ENCODE measurements at places on chromosomes 12 and 14.

- DNase-seq, result no peak
Observed at GRCh38 chr14:96423446-96424108, 31.6 kb downstream of the AK7 start.

DNA sequence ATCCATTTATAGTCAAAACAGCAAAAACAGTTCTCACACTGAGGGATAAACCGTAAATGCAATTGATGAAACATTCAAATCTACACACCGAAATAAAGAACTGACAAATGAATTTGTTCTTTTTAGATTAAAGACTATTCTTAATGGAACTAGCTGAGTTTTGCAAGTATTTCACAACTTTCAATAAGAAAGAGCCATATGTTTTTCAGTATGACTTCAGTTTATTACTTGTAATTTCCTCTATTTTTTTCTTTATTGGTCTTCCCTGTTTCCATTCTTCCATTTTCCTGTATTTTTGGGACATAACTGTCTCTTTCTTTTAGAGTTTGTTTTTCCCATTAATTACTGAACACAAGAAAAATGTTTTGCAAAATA, 4.3 kb downstream of the BCAT1 start:
- no peak for DNase-seq

- DNase-seq, result no peak
Observed at GRCh38 chr12:80038062-80038560, 61.2 kb upstream of the OTOGL start.

DNA sequence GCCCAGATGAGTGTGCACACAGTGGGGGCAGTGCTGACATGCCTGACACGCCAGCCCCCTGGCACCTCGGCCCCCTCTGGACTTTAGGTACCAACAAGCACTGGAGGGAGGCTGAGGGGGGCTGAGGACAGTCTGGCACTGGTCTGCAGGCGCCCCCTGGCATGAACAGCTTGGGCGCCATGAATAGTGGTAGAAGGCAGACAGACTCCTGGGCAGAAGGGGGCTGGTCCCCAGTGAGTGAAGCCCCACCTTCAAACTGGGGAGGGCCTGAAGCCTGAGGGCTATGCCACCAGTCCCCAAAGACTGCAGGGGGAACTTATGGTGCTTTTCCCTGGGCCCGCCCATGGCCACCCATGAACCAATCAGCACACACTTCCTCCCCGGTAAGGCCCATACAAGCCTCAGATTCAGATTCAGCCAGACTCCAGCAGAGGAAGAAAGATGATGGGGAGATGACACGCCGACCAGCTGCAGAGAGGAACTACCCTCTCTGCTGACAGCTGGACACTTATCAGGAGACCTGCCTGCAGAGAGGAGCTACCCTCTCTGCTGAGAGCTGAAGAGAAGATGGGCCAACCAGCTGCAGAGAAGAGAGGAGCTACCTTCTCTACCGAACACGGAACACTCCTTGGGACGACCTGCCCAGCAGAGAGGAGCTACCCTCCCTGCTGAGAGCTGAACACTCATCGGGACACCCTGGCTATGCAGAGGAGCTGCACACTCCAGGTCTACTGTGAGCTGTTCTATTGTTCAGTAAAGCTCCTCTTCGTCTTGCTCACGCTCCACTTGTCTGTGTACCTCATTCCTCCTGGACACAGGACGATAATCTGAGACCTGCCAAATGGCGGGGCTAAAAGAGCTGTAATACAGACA, 324.5 kb downstream of the PCNX1 start:
- peak; percentile 93 for DNase-seq

GRCh38 chr12:82682326-82682725, 4.4 kb upstream of the TMTC2 start:
- peak; percentile 54 for DNase-seq

- DNase-seq, result no peak
Observed at GRCh38 chr12:127903146-127903545, 363.8 kb upstream of the TMEM132C start.

- no peak for DNase-seq
Observed at GRCh38 chr12:19706936-19707335, 267.6 kb downstream of the AEBP2 start.

DNA sequence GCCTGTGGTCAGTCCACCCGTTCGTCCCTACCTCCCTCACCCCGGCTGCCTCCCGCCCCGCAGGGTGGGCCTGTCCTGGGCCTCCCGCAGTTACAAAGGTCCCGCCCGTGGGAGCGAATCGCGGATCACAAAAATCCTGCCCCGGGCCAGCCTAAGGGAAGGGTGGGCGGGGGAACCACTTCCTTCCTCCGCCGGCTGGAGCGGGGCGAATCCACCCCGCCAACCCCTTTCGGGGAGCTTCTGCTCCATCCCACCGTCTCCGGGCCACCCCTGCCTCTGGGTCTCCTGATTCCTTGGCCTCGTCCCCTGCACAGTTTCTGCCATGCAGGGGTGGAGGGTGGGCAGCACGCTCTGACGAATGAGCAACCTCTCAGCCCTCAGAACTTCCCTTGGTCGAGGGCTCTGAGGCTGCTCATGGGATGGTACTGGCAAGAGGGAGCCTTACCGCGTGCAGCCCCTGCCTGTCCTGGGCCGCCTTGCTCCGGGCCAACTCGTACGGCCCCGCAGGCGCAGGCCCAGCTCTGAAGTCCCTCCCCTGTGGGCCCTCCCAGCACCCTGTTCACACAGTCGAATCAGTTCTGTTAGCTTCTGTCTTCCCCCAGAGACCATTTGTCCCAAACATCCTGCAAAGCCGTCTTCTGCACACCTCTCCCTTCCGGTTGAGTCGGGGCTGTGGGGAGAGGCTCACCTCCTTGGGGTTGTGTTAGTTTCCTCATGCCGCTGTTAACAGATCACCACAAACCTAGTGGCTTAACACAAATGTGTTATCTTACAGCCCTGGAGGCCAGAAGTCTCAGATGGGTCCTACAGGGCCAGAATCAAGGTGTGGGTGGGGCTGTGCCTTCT, 589 bp upstream of the HVCN1 start:
- no peak for DNase-seq

GRCh38 chr12:6828781-6829535, 751 bp downstream of the P3H3 start:
- DNase-seq, result no peak

DNA sequence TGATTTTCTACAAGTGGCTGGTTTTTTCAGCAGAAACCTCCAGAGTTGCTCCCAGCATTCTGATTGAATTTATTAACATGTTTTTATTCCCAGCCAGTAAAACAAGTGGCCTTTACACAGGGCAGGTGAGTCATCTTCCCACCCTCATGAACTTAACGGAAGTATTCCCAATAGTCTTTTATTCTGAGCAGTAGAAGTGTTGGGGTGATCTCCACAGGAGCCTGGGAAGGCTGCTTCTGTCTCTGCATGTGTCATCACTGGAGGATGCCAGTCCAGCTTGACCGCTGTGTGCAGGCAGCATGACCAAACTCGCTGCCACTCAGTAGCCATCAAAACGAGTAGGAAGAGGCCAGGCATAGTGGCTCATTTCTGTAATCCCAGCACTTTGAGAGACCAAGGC, 13.4 kb upstream of the DNAH10 start:
- no peak for DNase-seq

GRCh38 chr12:6896846-6897435, 7.7 kb upstream of the LRRC23 start:
- DNase-seq, result no peak

- DNase-seq, result no peak
Observed at GRCh38 chr14:43313719-43314118, 1193.4 kb downstream of the FSCB start.

DNA sequence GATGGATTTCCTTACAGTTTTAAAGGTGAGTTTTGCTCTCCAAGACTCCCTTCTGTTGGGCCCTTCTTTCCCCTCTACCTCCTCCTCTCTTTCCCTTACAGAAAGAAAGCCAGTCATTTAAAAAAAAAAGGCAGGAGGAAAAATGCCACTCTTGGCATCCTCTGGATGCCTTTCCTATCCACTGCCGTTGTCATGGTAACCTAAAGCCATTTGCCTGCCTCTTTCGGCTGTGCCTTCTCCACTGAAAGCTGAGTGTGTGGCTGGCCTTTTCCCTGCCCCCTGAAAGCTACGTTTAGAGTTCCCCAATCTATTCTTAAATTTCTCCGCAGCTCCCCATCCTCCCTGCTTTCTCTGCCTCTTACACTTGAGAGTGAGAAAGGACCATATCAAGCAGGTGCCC, 67.1 kb downstream of the TUNAR start:
- peak; percentile 77 for DNase-seq

DNA sequence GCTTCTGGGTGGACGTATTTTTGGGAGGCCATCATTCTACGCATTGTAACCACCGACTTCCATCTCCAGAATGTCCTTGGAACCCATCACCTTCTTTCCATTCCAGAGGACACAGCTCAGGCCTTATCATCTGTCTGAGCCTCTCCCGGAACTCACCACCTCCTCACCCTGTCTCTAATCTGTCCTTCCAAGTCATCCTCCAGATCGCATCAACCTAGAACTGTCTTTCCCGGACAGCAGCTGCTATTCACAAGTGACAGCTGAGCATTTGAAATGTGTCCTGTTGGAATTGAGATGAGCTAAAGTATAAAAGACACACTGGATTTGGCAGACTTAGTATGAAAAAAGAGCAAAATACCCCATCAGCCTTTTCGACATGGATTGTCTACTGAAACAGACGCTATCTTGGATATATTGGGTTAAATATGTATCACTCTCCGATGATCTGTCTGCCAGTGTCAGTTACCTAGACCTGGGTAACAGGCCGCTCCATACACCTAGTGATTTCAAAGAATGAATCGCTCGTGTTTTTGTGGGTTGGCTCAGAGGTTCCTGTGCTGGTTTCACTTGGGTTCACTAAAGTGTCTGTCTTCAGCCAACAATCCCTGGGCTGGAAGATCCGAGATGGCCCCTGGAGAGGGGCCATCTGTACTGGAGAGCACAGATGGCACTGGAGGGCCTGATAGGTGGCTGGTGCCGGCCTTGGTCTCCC, 104.4 kb upstream of the RFLNA start:
- DNase-seq, result no peak

DNA sequence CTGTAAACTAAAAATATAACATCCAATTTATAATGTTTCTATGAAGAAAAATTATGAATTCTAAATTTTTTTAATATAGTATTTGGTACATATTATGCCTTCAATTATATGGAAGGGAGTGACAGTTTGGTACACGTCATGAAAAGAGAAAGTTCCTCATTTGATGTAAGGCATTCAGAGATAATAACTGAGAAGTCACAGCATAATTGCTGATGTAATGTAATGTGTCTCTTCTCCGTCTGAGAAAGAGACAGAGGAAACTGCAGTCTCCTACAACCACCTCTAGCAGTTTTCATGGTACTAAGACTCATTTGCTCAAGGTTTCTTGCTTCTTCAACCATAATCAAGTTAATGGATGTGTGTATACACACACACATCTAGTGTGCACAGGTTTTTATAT, 2.3 kb upstream of the CD69 start:
- no peak for DNase-seq

DNA sequence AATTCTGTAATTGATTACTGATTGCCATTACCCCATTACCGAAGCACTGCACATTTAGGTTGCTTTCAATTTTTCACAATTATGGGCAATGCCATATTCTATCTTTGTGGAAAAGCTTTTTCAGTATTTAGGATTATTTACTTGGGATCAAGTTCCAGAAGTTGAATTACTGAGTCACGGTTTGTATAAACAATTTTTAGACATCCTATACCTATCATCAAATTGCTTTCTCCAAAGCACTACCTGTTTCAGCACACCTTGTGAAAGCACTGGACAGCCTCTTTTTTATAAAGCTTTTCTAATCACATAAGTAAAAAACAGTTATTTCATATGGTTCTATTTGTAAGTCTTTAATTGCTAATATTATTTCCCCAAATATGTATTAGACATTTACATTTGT, 221.5 kb upstream of the CAND1 start:
- DNase-seq, result no peak

- peak; percentile 61 for DNase-seq
Observed at GRCh38 chr12:53757101-53757770, 5.5 kb upstream of the CISTR start.

DNA sequence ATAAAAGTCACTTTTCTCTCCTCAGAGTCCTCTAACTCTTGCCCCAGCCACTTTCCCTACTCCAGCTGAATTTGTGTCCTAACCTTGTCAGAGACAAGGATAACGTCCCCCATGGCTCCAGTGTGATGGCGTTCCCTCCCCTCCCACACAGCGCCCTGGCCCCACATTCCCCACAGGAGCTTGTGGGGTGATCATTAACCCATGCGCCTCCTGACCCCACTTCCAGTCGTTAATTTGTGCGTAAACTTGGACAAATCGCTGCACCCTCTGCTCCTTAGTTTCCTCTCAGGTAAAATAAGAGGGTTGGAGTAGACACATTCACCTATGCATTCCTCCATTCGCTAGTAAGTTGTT, 22.9 kb upstream of the BCDIN3D start:
- no peak for DNase-seq

Measured in NCI-H1694 treated with DMSO at 0.1 percent for 48 hours (cell line).